ENCODE measurements at places on chromosomes 2 and 18.

GRCh38 chr18:63407734-63408133 is 14.5 kb downstream of the VPS4B start:
- no peak for DNase-seq

- DNase-seq, result no peak
These were observed 132.4 kb downstream of the TXNL1 start for GRCh38 chr18:56505971-56506370.

DNA sequence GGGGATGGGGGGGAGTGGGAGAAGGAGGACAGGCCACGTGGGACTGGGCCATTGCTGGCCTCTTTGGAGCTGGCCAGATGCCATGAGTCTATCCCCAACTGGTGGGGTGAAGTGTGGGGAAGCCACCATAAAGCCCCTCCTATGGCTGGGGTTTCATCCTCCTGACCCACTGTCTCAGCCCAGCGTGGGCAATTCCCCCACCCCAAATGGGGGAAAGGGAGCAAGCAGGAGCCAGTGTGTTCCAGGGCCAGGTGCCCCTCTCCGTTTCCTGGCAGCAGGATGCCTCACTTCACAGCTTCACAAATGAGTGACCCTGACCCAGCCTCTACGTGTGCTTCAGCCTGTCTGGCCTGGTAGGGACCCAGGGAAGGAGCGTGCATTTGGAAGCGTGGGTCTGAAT is 474.7 kb upstream of the HS6ST1 start:
- DNase-seq, result no peak

DNA sequence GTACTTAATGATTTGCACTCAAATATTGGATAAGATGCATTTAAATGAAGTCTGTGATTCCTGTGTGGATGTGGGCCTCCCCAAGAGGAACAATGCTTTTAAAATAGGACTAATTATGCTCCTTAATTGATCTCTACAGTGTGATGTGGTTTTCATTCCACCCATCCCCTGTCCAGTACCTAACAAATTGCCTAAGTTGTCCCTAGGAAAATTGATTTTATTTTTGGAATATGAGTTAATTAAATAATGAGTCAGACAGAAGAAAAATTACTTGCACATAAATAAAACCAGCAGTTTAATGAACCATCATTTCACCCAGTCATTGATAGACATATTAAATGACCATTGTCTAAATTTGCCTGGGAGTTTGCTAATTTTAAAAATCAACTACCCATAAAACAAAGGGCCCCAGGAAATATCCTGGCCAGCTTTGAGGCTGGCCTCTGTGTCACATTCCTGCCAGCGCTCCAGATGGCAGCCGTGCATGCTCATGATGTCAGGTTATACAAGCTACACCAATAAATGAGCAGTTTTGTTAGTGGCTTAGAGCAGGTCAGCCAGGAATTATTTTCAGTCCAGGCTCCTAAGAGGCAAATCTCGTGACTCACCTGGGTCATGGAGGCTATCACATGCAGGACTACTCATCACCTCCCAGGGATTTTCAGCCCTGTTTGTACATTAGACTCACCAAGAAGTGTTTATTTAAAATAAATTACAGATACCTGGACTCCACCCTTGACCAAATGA is 31.9 kb downstream of the ABHD3 start:
- no peak for DNase-seq

- DNase-seq, result no peak
These were observed 75.8 kb downstream of the ANKRD44 start for GRCh38 chr2:197234671-197235191.

- DNase-seq, result no peak
These were observed 58.3 kb upstream of the ARL4C start for GRCh38 chr2:234555161-234555560.

DNA sequence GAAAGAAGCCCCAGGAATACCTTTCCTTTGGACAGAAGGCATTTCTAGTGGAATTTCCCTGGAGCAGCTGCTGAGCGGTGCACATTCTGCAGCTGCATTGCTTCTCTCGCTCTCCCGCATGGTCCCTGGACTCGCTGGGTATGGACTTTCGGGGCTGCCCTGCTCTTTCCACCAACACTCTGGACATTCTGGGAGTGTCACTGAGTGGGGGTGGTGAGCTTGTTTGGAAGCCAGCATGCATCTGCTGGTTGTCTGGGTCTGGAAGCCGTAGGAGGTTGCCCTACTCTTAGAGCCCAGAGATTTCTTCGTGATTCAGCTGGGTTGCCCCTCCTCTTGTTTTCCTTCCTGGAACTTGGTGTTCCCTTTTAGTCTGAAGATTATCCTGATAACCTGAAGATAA is 52.6 kb downstream of the TWIST2 start:
- no peak for DNase-seq

GRCh38 chr2:70916291-70916690 is 19.4 kb upstream of the ATP6V1B1 start:
- DNase-seq, result no peak

GRCh38 chr2:152729844-152730243 is 11.4 kb downstream of the ARL6IP6 start:
- no peak for DNase-seq

GRCh38 chr18:23207994-23208393 is 72.7 kb downstream of the CABLES1 start:
- no peak for DNase-seq

- no peak for DNase-seq
These were observed 342.0 kb downstream of the HRH4 start for GRCh38 chr18:24802456-24802855.

DNA sequence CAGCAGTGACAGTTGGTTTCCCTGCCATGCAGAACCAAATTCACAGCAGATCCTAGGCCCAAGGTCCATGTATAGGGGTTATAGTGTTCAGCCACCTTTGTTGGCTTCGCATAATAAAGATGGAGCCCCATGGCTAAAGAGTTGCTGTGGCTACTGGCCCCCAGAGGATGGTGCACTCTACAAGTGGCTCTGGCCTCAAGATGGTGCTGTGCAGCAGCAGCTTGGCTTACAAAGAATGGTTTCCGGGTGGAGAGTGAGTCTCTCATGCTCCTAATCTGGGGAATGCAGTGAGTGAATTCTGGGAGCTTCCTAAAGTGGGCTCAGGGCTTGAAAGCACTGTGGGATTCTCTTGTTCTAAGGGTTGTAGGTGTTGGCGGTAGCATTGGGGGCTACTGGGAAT is 1199.7 kb downstream of the CNTNAP5 start:
- DNase-seq, result no peak

DNA sequence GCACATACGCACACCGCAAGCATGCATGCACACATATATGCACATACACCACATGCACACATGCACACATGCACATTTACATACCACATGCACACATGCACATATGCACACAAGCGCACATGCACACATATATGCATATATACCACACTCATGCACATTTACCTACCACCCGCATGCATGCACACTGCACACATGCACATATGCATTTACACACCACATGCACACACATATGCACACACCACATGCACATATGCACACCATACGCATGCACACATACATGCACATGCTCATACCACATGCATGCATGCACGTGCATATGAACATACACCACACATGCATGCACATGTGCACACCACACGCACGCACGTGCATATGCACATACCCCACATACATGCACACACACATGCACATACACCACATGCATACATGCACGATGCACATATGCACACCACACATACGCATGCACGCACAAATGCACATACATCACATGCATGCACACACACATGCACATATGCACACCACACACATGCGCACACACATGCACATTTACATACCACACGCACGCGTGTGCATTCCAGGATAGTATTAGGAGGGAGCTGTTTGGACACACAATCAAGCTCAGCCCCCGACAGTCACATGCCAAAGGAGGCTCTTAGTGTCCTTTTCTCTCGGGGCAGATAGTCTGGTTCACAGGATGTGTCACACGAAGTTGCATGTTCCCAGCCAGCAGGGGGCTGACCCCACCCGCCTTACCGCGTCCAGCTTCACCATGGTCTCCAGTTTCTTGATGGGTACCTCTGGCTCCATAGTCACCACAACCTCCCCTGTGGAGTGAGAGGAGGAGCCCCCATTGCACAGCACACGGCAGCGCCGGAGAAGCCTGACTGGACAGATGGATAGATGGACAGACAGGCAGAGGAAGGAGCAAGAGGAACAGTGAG is 5.9 kb downstream of the OTOF start:
- peak; percentile 40 for DNase-seq

GRCh38 chr2:16487686-16488085 is 177.9 kb downstream of the CYRIA start:
- DNase-seq, result peak; percentile 42

DNA sequence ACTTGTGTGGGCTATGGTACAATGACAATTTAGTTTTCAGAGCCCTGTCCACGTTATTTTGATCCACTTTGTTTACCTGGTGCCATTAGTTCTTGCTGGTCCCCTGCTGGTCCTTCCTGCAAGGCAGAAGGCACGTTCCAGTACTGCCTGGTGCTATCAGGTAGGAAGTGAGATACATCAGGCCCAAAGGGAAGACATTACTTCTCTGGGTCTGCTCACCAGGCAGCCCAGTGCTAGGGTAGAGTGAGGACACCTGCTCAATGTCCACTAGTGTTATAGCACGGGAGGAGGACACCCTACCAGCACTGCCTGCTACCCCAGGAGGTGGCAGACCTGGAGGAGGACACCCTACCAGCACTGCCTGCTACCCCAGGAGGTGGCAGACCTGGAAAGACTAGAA is 23.7 kb downstream of the MARCO start:
- no peak for DNase-seq

GRCh38 chr2:241116606-241117560 is 14.8 kb upstream of the MTERF4 start:
- DNase-seq, result no peak

DNA sequence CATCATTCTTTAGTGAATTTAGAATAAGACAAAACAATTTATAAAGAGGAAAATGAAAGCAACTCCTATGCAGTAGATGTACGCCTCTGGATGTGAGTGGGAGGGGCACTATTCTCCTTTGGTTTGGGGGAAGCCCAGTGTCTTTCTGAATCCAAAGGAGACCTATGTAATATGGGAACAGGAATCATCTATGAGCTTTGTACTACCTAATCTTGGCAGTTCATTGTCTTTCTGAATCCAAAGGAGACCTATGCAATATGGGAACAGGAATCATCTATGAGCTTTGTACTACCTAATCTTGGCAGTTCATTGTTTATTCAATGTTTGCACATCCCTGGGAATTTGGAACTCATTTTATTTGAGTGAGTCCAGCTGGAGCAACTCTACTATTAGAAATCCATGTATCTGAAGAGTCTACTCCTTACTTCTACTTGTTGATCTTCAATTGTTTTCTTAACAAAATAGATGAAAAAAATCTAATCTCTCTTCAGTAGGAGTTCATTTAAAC is 401.1 kb upstream of the LRATD1 start:
- no peak for DNase-seq

DNA sequence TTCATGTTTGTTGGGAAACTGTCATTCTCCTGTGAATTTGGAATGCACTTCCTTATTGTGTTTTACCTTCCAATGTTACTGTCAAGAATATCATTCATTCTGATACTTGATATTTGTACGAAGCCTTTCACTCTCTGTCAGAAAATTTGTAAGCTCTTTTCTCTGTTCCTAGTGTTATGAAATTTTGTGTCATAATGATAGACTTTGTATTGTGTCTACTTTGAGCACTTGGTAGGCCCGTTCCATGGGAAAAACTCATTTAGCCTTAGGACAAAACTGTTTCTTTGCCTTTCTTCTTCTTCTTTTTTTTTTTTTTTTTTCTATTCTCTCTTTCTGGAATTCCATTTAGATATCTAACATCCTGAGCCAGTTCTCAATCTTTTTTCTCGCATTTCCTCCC is 52.0 kb upstream of the FAM124B start:
- no peak for DNase-seq

DNA sequence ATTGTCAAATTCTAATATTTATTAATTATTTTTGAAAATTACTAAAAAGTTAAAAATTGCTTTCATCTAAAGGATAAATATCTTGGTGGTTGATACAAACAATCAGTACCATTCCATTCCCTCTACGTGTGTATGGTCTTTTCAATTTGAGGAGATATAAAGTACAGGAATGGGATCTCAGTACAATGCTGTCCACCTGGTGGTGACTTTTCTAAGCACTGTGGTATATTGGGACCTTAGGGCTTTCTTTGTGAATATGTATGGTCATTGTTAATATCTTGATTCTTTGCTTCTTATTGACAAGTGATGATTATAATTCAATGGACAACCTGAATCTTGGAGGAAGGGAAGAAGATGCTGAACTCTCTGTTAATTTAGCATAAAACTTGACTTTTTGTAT is 83.1 kb downstream of the NBEAL1 start:
- DNase-seq, result no peak

DNA sequence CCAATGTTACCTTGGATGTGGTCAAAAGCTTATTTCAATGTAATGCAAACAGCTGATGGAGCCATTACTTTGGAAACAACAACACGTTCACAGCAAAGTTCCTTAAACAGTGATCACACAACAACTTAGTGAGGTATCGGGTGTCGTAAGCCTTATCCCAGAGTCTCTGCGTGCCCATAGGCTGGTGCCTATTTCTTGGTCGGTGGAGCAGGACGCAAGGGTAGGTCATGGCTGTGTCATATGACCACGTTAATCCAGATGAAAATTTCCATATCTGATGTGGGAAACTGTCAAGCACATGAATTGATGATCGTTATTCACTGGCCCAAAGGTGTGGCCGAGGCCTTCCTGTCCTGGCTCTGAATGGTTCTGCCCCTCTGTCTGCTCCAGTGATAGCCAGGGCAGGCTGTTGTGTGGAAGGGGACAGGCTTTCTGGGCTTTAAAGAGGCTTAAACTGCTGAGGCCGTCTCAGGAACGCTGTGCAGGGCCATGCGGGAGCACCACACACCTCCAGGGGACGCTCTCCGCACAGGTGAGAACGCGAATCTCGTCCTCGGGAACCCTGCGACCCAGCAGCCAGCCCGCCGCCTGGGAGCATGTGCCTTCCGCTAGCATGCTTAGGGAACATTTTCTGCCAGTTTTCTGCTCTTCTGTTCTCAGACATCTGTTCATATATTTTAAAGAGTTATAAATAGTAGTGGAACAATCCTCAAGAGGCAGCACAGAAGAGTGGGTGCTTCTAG is 90.6 kb downstream of the KCTD1 start:
- no peak for DNase-seq

GRCh38 chr18:57660961-57661360 is 39.3 kb upstream of the NARS1 start:
- DNase-seq, result no peak

Measured in Caco-2 (cell line).